ENCODE measurements at places on chromosomes 6 and 20.

GRCh38 chr6:27091661-27092315 is 155.7 kb upstream of the PRSS16 start:
- no peak for DNase-seq

DNA sequence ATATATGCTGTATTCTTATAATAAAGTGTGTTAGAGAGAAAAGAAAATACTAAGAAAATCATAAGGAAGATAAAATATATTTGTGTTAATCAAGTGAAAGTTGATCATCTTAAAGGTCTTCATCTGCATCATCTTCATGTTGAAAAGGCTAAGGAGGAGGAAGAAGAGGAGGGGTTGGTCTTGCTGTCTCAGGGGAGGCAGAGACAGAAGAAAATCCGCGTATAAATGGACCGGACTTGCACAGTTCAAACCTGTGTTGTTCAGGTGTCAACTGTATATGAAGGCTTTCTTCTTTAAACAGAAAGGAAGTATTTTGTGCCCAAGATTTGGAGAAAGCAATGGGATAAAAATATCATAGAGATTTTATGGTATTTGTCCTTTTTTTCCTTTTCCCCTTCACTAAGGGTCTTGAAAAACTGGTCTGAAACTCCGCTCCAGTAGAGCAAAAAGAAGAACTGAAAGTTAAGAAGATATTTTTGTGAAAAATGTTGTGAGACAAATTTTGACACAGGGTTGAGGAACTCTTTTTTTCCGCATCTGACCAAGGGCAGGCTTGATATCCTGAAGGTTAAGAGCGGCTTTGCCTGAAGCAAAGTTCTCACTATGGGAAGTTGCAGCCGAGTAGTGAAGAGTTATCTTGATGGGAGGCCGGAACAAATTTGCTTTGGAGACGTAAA is 350.7 kb downstream of the LAMA2 start:
- DNase-seq: no peak

- no peak for DNase-seq
Observed at GRCh38 chr6:122696853-122697252, 82.7 kb upstream of the FABP7 start.

DNA sequence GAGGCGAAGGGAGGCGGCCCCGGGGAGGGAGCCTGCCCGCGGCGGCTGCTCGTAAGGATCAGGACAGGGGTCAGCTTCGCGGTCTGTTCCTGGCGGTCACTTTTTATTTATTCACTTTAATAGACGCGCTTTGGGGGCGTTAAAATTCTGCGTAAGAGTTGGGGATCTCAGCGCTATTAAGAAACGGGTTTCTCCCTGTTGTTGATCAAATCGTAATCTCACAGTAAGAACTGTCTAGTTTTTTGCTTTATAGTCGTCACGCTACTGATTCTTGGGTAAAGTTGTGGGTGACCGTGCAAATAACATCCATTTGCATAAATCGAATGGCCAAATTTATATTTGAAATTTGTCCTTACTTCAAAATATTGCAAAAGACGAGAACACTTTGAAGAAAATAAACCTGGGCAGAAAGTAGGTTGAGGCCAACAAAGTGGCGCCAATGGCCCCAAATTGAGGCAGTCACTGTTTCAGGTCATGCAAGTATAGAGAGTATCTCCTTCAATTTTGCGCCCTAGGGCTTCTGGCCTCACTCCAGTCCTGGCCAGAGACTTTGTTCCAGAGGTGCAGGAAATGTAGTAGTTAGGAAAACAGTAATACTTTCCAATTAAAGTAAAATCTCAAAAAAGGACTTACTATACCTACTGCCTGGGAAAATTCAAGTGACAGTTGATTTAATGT is 963 bp upstream of the RMND1 start:
- DNase-seq: no peak

- no peak for DNase-seq
Observed at GRCh38 chr6:28980137-28980851, 24.8 kb downstream of the ZNF311 start.

DNA sequence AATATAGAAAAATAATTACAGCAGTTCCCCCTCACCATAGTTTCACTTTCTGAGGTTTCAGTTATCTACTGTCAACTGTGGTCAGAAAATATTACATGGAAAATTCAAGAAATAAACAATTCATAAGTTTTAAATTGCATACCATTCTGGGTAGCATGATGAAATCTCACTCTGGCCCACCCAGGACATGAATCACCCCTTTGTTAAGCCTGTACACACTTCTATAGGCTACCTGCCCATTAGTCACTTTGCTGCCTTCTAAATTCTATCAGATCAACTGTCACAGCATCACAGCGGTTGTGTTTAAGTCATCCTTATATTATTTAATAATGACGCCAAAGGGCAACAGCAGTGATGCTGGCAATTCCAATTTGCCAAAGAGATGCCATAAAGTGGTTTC is 140.3 kb upstream of the RUNX2 start:
- DNase-seq: no peak

- DNase-seq: no peak
Observed at GRCh38 chr6:144659202-144660182, 374.4 kb downstream of the UTRN start.

DNA sequence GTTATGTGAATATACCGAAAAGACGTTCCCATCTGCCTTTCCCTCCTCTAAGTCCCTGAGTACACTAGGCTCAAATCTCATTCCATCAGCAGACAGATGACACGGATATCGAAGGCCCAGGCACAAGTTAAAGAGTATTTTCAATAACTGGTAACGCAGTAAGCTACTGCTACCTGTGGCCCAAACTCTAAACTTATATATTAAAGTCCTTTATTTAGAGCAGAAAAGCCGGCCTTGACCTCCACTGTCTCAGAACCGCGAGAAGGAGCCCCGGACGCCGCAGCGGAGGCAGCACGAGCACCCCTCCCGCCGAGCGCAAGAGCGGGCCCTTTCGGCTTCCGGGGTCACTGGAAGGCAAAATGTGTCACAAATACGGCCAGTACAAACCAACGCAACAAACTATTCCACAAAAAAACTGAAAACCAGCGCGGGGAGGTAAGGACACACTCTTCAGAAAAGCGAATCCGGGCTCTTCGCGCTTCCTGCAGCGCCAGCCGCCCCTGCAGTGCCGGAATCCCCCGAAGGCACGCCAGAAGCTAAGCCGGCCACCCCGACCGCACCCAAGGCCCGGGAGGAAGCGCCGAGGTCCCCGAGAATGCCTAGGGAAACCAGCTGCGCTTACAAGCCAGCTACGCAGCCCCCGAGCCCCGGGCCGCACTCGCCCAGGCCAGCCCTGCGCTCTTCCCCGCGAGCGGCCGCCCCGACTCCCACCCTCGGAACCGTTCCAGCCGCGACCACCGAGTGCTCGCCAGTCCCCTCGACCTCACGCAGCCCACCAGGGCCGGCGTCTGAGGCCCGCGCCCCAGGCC is 681 bp downstream of the DIDO1 start:
- no peak for DNase-seq

All from GM12891 (cell line).